Stimulated activated naive CD4-positive, alpha-beta T cell treated with Interleukin-2 at 50 U/mL for 16 hours (primary cell): ENCODE measurements at places on chromosomes 2 and 18.

DNA sequence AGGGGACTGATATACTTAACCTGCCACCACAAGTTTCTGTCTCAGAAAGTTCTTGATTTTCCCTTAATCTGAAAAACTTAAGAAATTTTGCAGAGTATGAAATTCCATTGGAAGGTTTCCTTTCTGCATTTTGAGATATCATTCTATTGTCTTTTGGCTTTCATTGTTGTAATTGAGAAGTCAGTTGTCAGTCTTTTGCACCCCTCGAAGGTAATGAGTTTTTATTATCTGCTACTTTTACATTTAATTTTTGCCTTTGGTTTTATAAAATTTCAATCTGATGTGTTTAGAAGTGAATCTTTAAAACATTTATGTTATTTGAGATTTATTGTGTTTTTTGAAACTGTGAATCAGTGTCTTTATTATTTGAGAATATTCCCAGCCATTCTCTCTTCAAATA lies 4.8 kb upstream of the IL36A start:
- no peak for DNase-seq

DNA sequence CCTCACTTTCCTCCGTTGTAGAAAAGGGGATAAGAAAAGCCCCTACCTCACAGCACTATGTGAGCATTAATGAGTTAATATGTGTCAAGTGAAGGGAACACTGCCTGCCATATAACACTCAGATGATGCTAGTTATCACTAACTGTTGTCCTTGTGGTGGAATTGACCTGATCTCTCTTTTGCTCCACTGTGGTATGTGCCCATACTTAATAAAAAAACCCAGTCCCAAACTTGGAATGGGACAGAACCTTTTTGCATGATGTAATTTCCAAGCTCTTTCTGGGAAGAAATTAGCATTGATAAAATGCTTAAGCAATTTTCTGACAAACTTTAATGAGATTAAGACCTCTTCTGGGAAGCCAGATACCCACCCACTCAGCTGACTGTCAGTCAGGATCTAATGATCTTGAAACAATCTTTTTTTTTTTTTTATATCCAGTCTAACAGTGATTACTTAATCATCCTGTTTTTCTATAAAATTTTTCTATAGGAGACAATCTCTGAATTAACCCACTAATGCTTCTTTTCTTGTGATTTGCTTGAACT lies 158.7 kb downstream of the ZBTB7C start:
- no peak for DNase-seq

DNA sequence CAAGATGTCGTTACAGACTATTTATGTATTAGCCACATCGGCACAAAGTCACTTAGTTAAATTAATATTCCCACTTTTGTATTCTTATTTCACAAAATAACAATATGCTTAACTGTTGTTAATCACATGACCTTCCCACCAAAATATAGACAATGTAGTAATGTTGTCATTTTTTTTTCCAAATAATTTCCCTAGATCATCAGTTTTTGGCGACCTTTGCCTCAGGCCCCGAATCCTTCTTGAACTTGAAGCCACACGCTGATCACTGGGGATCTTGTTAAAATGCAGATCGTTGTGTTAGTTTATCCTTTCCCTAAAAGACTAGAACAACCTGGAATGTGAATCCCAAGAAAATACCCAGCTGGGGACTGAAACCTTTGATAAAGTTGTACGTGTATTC lies 497.6 kb downstream of the SUCLG1 start:
- DNase-seq: no peak

- DNase-seq: no peak
Measured at GRCh38 chr2:231931481-231931915, 5.3 kb upstream of the NPPC start.

DNA sequence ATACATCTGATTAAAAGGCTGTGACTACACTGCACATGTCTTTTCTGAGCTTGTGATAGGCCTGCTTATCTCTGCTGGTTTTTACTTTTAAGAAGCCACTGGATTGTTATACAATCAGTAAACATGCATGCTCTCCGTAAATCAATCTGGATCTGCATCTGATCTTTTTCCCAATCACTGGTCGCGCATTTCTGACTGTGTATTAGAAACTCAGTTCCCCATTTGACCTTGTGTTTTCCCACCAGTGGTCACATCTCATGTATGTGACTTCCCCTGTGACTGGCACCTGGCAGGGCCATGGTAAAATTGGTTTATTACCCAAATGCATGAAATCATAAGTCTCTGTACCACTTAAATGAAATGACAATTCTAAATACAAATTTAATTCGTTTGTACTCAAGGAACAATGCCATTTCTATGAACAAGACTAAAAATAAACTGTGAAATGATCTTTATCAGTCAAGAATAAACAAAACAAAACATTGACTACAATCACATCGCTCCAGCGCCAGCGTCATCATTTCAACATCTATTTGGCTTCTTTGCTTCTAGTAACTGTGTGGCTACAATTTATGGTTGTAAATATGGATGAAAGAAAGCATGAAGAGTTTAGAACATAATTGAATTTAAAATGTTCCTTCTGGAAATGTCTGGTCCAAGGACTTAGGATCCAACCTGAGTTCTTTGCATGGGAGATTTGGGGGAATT lies 396.6 kb upstream of the TRIB2 start:
- no peak for DNase-seq

DNA sequence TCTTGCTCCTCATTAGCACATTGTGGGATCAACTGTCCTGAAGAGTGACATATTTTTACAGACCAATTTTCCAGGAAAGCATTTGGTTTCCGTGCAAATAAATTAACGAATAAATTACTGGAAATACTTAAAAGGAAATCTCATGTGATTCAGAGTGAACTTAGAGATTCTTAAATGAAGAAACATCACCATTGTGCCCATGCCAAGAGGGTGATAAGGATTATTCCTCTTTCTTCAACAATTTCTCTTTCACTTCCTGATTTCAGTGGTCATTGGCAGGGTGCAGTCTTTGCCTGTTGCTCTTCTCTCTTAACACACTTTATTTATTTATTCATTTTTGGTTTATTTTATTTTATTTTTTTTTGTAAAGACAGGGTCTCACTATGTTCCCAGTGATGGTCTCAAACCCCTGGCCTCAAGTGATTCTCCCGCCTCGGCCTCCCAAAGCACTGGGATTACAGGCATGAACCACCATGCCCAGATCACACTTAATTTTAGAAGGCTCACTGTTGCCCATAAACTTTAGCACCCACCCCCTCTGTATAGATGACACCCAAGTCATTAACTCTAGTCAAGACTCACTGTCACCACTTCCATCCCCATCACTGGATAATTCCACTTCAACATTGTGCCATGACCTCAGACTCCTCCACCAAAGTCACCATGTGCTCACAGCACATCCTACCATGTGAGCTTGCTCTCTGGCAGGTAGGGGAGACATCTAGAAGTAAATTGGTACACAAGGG lies 92.6 kb upstream of the CERS6 start:
- no peak for DNase-seq

DNA sequence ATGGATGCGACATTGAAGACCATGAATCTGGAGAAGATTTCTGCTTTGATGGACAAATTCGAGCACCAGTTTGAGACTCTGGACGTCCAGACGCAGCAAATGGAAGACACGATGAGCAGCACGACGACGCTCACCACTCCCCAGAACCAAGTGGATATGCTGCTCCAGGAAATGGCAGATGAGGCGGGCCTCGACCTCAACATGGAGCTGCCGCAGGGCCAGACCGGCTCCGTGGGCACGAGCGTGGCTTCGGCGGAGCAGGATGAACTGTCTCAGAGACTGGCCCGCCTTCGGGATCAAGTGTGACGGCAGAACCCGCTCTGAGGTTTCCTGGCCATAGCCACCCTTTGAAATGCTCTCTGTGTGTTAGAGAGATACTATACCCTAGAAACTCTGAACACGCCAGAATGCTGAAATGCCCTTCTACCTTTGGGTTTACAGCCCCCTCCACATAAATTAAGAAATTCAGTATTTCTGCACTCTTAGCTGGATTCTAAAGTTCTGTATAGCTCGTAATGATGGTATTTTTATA lies 659 bp downstream of the CHMP1B start:
- peak; percentile 39 for DNase-seq

- no peak for DNase-seq
Measured at GRCh38 chr2:285531-285930, 2.4 kb downstream of the ALKAL2 start.

DNA sequence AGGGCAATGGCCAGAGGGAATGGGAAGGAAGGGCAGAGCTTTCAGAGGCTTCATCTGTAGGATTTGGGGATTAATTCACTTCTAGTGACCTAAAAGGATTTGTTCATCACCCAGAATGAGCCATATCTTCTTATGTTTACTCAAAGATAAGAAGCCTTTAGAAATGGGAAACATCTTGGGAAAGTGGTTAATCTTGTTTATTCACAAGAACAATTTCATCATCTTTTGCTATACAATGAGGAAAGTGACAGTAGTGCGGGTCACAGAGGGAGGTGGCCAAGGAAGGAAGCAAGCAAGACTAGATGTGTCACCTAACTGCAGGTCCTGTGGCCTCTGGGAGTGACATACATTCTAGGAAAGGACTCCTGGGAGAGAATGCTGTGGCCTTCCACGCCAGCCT lies 140.4 kb upstream of the ALPP start:
- no peak for DNase-seq

DNA sequence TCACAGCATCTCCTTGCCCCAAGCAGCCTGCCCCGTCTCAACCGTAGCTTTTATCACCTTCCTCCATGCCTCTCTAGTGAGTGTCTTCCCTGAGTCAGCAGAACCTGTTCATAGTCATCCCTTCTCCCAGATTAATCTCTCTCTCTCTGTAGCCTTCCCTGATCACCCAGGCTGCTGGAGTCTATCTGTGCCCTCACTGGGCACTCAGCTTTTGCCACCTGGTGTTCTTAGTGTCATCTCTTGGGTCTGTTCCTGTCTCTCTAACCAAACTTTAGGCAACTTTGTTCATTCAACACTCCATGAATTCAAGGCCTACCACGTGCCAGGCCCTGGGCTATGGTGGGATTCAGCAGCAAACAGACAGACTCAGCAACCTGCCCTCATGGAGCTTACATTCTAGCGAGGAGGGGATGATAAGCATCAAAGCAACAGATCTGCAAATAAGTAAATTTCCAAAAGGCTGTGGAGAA lies 159.1 kb downstream of the SMAD7 start:
- DNase-seq: no peak

GRCh38 chr2:85596026-85596333 lies 435 bp downstream of the RNF181 start:
- DNase-seq: peak; percentile 47

DNA sequence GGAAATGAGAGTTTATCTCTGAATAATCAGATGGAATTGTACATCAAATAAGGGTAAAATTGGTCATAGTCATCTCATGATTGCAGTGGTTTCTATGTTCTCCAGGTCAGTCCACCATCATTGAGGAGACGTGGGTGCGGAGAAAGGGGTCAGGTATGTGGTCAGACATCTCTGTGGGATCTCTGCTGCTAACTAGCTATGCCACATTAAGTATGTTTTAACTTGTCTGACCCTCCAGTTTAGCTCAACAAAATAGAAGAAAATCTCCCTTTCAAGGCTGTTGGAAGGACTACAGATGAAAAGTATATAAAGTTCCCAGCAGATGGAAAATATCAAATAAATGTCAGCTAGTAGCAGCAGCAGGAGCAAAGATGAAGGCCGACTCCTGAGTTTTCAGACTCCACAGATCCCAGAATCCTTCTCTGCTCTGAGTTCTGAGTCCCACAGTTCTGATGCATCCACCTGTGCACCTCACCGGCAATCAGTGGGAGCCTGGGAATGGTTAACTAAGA lies 106.6 kb upstream of the CYP1B1 start:
- no peak for DNase-seq

DNA sequence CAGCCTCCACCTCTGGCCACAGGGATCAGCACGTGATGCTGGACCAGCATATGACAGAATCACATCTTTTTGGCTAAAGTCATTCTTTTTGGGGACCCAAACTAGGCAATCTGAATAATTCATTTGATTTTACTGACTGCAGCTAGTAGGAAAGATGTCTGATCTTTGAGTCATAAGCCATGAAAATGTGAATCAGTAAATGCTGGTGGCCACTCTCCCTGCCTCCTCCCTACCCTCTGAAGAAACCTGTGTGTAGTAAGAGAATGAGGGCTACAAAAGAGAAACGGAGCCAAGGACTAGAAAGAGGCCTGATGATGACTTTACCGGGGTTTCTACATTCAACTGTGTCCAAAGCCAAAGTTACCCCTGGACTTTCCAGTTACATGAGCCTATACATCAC lies 10.1 kb upstream of the LRPPRC start:
- no peak for DNase-seq
